Motor neuron (in vitro differentiated cells): ENCODE measurements at places on chromosomes 7 and 10. TPM values are rescaled to one million over a fixed set of nuclear protein-coding genes. Genes with fewer than 3 reads are reported as not detected.

The ZNF804B gene
- total RNA-seq = 0.57 and 0.83 TPM in 2 replicates

GRCh38 chr7:132519936-132520335, 56.3 kb downstream of the PLXNA4 start:
- ATAC-seq = no peak

GRCh38 chr7:23334482-23335056, 35.4 kb downstream of the MALSU1 start:
- no peak for ATAC-seq

- no peak for ATAC-seq
Observed at GRCh38 chr7:99006739-99007424, 128.6 kb downstream of the TRRAP start.

- ATAC-seq = no peak
Observed at GRCh38 chr10:93166134-93166533, 92.4 kb downstream of the CYP26A1 start.
